ENCODE measurements at places on chromosomes 3 and 15.
A peak's percentile ranks its signal among the peaks of the same experiment; 100 is the strongest.

DNA sequence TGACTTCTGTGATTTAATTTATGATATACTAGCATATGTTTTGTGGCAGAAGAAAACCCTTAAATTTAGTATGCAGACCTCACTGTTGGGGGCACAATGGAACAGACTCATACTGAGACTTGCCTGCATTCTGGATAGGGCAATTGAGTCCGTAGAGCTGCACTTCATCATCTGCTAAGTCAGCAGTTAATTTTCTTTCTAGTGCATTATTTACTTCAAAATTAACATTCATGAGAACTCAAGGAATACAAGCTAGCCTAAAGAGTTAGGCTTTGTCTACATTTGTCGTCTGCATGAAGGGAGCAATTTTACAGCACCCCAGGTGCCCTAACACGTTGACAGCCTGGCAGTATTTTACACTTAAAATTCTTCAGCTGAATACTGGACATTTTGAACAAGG lies 345.5 kb downstream of the CHL1 start:
- no peak for DNase-seq

GRCh38 chr3:119084371-119085069 lies 49.9 kb upstream of the IGSF11 start:
- no peak for DNase-seq

DNA sequence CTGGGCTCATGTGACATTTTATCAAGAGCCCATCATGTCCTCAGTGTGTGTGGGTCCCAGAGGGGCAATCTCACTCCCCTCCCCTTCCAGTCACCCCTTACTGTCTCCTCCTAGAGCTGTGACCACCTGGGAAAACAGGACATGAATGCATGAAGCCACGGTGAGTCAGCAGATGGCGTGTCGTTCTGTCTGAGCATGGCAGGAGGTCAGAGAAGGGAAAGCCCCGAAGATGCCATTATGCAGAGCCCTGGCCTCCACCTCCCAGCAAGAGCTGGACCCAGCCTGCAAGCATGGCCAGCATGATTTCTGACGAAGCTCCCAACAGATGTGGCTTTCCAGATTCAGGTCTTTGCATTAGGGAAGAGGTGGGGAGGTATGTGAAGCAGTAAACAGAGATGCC lies 118.5 kb downstream of the TLE3 start:
- no peak for DNase-seq

DNA sequence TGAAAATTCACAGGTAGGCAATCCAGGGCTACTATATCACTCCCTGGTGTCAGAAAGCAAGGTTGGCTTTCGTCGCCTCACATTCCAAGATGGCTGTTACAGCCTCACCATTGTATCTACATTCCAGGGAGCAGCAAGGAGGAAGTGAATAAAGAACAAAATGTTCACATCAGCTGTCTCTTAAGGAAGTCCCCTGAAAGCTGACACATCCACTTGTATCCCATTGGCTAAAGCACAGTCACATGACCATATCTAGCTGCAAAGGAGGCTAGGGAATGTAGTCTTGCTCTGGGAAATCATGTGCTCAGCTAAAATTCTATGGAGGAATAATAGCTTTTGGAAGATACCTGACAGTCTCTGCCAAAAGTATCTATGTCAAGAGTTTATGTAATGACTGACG lies 12.8 kb upstream of the GATA2 start:
- DNase-seq, result no peak

DNA sequence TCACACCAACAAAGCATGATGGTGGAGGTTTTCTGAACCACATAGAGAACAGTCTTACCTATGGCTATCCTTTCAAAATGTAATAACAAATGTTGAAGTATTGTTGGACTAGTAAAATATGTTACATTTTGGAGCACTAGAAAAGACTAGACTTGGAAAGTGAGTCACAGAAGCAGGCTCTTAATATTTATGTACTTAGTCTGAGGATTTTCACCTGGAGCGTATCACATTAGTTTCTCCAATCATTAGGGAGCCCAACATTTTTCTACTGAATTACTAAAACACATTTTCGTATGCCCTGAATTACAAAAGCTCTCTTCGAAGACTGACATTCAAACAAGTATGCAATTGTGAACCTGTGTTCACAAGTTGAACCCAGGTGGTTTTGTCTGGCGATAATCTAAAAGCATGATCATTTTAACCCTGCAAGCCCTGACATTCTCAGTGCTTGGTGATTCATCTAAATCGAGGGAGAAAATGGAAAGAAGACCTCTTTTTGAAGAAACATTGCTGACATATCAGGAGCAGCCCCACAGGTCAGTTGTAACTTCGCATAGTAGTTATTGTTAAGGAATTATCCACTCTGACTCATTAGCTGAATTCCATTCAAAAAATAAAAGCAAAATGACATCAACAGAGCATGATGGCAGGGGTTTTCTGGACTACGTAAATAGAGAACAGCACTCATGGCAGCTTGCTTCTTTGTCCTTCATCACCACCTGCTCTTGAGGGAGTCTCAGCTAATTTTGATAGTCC lies 679.8 kb upstream of the NECTIN3 start:
- DNase-seq, result no peak

DNA sequence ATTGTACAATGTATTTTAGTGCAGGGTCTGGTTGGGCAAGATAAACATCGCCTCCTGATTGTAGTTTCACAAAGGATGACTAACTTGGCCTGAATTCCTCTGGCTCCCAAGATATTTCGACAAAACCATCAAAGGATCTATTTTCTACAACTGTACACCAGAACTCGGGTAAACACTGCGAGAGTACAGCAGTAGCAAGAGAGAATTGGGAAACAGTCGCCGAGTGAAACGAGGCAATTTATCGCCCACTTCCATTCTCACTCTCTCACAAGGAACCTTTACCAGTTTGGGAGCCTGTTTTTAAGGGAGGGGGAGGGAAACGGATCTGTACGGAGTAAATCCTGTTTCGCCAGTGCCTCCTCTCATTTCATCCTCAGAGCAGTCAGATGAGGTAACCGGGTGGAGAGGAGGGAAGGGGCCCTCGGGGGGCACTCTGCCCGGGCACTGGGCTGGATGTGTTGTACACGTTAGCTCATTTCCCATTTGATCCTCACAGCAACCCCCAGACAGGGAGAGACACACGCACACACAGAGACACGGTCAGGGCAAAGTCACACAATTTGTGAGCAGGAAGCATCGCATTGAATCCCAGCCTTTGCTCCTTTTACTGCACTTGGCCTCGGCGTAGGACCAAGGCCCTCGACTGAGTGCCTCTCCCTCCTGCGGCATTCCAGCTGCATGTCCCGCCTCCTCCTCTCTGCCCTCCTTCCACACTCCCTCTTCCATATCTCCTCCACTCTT lies 120.1 kb downstream of the LIPC start:
- peak; percentile 83 for DNase-seq

- DNase-seq, result no peak
Measured at GRCh38 chr3:135440746-135441145, 524.8 kb upstream of the PPP2R3A start.

GRCh38 chr15:64895285-64896065 lies 16.2 kb upstream of the ANKDD1A start:
- DNase-seq, result no peak

DNA sequence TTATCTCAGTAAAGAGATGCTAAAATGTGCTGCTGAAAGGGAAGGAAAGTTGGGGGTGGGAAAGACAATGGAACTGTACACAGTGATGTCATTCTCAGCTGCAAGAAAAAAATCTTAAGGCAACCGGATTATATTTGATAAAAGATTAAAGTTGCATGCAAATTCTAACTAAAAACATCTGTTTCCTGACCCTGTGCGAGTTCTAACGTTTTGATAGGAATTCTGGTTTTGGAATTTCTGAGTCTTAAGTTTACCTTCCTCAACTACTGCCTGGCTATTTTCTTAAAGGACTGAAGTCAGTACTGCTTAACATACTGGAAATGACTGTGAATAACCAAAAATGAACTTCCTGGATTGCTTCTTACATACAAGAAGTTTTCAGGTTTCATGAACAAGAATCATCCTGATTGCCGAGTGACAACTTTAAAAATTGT lies 115.5 kb downstream of the SLC25A26 start:
- DNase-seq, result no peak

DNA sequence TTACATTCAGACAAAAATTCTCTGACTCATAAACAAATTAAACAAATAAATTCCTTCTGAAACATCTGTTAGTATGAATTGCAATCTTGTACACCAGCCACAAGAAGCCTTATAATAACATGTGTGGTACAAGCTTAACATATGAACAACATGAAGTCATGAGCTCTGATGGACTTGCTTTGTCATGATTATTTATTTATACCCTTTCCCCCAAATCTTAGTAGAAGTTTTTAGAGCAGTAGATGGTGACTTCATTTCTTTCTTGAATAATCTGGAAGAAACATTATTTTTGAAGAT lies 633.4 kb downstream of the EPHA3 start:
- peak; percentile 24 for DNase-seq

DNA sequence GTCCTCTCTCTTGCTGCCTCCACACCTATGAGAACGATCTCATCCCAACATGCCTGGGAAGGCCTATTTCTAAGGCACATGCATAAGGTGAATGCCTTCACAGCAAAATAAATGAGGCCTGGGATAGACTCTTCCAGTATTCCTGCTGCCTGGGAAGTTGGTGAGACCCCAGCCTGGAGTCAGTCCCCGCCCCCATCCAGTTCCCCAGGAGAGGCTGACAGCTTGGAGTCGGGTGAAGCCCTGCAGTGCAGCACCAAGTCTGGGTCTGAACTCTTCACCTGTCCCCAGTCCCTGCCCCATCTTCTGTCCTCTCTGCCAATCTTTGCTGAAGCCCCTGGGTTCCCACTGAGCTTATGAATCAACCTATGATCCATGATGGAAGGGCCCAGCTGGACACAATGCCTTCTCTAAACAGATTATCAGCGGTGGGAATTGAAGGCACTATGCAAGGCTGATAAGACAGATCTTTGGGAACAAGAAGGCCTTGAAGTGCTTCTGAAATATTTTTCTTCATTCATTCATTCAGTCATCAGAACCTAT lies 10.2 kb upstream of the APBA2 start:
- no peak for DNase-seq

DNA sequence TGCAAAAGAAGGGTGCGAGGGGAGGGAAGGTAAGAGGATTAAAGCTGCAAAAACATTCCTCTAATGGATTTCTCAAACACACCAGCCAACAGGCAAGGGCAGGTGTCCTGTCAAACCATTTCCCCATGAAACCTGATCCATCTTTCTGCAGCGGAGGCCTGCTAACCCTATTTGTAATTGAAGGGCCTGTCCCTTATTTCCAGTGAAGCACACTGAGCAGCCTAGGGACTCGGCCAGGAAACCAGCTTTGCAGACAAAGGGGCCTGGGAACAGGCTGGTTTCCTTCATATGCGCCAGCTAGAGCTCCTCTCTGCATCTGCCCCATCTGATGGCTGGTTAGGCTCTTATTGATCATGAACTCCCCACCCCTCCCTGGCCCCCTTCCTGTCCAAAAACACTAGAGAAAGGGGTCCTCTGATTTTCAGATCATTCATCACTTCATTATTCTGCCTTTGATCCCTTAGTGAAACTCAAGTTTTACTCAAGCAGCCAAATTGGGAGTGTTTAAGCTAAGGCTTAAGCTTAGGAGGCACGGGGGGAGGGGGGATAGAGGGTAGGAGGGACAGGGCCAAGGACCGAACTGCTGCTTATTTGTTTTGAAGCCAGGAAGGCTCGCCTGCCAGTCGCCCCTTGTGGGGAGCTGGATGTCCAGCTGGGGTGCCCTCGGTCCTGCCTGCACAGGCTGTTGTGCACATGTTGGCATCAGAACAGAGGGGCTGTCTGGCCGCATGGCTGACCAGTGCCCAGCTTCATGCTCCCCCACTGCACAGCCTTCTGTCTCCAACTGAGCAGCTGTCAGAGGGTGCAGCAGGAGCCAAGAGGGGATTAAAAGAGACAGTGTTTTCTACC lies 53.1 kb downstream of the BOC start:
- no peak for DNase-seq

GRCh38 chr3:195147649-195148080 lies 123.3 kb downstream of the XXYLT1 start:
- DNase-seq, result peak; percentile 28

- peak; percentile 61 for DNase-seq
Measured at GRCh38 chr3:51706788-51707731, at the start of gene GRM2. Gene GRM2, plus strand, starts transcription at chr3:51707068. Its CDS starts 1,916 bp downstream, at chr3:51708984.

GRCh38 chr15:96349857-96350720 lies 19.6 kb downstream of the NR2F2 start:
- DNase-seq, result no peak

DNA sequence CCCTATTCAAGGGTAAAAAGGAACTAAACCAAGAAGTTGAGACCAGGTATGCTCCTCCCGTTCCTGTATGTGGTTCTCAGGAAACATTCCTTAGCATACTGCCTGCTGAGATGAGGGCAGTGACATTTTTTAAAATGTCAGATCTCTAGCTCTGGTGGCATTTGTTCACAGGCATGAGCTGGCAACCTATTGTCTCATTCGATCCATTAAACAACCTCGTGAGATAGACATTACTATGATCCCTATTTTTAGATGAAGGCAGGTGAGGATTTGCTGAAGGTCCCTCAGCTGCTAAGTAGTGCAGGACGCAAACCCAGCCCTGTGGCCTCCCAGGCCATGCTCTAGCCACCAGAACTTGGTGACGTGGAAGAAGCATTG lies 74.9 kb downstream of the SIDT1 start:
- DNase-seq, result no peak

- peak; percentile 18 for DNase-seq
Measured at GRCh38 chr3:190224863-190225692, 97.2 kb downstream of the CLDN1 start.

GRCh38 chr15:88664151-88664778 lies 25.4 kb downstream of the ISG20 start:
- DNase-seq, result no peak

- DNase-seq, result no peak
Measured at GRCh38 chr3:117756563-117756962, 1047.0 kb downstream of the TUSC7 start.

GRCh38 chr3:134007819-134008218 lies 21.9 kb downstream of the SLCO2A1 start:
- DNase-seq, result no peak

DNA sequence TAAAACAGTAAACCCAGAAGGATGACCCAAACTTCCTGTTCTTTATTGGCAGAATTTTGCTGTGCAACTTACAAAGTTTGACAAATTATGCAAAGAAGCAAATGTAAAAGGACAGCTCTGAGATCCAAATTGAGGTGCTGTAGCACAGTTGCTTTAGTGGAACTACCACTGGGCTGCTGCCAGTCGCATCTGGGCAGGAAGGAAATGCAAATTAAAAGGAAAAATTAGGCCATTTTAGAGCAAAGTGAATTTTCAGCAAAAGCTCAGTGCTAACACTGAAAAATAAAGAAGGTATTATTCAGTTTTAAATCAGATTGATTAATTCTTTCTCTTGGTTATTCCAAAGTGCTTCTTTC lies 104.5 kb downstream of the ZMAT3 start:
- DNase-seq, result no peak

Measured in fibroblast of the conjunctiva (primary cell).